CD4-positive, alpha-beta memory T cell (primary cell): ENCODE measurements at places on chromosomes 1 and 21.

DNA sequence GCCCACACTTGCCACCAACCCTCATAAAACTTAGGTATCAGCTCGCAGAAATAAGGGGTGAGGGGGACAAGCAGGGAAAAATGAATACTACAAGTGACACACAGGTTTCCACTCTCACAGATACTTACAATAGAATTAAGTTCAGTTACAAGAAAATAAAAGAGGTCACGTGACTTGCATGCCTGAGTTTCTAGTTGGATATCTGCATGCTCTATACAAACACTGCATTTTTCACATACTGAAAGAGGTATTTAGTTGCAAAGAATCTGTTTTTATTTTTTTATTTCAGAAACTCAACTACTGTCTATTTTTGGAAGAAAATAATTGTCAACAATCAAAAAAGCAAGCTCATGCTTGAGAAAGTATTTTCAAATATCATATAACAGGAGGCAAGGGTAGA is 43.5 kb downstream of the DPYD start:
- no peak for DNase-seq

DNA sequence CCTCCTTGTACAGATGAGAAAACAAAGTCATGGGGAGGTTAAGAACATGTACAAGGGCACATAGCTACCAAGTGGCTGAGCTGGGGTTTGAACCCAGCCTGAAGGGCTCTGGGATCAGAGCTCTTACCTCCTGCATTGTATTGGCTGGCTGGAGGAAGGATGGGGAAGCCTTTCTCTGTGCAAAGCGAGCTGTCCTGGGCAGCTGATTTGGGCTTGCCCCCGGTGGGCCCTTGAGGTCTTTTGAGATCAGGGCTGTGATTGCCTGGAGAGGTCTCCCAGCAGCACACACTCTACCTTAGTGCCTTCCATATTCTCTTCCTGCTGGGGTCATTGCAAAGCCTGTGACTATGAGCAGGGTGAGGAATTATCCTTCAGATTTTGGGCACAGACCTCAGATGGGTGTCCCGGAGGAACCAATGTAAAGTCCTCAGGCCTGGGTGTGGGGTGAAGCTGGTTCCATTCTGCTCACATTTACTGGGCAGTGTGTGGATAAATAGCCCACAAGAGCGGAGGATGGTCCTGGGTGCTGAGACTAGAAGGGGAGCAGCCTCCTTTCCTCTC is 53.3 kb upstream of the EPS8L3 start:
- no peak for DNase-seq

DNA sequence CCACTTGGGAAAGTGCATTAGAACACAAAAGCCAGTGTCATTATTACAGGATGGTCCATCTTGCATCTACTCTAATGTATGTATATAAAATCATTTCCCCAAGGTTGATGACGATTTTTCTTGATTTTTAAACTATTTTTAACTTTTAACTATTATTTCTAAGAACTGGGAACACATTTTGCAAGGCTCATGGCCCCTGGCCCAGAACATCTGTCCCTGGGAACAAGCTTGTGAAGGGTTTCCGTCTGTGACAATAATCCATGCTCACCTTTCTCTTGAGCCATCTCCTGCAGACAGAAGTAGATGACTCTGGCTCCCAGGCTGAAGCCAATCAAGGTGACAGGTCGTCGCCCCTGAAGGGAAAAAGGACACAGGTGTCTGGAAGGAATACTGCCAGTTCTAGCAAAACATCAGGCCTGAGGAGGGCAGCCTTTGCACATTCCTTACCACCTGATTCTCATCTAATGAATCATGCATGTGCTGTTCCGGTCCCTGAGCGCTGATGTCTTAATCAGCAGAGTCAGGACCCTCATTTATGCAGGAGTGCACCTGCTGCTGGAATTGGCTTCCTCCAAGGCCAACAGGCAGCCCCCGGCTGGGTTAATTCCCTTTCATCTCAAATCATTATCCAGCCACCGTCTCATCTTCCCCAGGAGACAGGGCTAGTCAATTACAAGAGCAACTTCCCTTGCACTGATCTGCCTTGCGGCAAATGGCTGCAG is 62.5 kb downstream of the TMCO4 start:
- DNase-seq, result no peak

DNA sequence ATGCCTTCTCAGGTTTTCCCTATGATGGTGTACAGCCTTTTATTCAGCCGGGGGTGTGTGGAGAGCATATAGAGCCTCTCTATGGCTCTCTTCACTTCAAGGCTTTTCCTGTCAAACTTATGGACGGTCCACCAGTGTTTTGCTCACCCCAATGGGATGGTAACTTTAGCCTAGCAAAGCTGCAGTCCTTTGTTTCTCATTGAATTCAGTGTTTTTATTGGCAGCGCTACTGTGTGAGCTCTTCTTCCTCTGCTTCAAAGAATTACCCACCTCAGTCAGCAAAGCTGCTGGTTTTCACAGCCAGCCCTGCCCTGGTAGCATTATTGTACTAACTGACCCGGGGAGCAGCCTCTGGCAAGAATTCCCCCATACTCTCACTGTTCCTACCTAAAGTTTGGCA is 145.3 kb upstream of the RRP15 start:
- no peak for DNase-seq

DNA sequence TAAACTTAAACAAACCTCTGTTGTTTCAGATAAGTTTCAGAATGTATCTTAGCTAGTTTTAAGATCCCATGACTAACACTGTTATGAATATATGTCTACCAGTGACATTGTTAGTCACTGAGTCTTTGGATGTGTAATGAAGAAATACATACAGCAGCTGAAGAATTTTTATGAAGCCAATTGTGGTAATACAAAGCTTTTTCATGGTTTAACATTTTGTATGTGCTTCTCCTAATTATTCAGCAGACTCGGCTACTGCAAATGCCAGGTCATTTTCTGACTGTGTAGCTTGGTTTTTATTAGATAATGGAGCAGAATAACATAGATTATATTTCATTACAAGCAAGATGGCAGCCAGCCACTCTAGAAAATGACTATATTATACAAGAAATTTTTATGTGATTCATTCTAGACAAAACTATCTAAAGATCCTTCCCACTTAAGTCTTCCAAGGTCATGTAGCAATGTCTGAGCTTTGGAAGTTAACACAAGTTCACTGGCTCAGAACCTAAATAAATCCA is 147.8 kb downstream of the TNFSF18 start:
- DNase-seq, result no peak

GRCh38 chr1:230548357-230548756 is 93.9 kb upstream of the COG2 start:
- no peak for DNase-seq

DNA sequence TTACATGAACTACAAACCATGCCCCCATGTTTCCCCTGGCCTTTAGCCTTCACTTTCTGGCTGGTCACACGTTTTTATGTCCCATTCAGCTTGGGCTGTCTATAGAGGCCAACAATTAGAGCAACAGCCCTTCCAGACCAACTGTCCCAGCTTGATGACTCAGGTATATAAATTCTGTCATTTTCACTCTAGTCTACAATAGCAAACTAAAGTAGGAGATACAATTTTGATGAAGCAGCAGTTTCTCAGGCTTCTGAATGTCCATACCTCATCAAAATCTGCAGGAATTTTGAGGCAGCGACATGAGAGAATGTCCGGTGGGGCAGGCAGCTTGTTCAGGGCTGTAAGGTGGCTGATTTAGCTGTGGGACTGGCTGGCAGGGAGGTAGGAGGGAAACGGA is 45.6 kb upstream of the VAV3 start:
- no peak for DNase-seq

- no peak for DNase-seq
Measured at GRCh38 chr1:115946116-115946515, 30.2 kb upstream of the SLC22A15 start.

DNA sequence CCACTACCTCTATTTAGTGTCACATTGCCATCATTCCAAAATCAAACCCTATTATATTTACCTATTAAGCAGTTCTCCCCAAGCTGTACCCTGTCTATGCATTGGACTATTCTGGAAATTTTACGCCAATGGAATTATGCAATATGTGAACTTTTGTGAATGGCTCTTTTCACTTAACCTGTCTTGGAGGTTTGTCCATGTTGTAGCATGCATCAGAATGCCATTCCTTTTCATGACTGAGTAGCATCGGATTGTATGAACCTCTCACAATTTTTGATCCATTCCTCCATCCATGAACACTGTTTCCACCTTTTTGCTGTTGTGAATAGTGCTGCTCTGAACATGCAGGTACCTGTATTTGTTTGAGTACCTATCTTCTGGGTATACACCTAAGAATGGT is 33.7 kb downstream of the FAM163A start:
- DNase-seq, result no peak

DNA sequence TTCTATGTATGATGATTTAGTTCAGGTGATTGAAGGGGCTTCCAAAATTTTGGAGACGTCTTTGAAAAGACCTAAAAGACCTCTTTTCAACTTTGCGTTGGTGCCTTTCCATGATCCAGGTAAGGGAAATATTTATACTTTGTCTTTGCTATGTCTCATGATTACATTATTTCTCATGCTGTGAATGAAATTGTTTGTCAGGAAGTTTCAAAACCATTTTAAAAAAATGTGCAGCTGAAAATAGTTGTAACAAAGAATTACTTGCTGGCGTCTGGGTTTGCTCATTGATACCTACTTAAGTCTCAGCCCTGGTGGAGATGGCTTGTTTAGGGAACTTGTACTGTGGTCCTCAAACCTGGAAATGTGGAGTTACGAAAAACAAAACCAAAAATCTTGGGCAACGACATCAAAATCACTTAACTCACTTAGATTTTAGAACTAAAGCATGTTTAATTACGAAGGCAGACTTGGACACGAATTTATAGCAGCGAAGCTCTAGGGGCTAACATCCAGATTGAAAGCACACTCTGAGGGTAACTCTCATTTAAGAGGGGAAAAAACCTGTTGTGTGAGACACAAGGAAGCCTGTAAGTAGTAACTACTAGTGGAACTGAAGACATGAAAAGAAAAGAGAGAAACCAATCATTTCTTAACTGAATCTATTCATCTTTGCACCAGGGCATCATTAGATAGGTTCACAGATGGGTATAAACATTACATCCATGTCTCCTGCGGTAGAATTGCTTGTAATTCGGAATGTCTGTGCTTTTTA is 924 bp downstream of the HMCN1 start:
- no peak for DNase-seq

DNA sequence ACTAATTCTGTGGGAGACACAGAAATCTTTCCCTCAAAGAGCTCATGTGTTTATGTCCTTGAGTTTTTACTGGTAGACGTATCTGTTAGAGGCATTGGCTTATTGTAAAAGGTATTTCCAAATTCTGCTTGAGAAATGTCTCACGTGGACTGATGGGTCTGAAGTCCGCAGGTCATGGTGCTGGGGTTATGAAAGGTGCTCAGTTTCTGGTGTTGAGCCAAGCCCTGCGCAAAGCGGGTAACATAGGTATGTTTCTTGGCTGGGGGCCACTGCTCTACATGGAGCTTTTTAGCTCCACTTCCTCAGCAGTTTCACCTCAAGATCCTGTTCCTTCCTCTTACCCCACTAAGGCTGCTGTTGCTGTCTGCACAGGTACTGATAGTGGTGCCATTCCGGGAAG is 10.8 kb downstream of the UTP25 start:
- DNase-seq, result no peak

DNA sequence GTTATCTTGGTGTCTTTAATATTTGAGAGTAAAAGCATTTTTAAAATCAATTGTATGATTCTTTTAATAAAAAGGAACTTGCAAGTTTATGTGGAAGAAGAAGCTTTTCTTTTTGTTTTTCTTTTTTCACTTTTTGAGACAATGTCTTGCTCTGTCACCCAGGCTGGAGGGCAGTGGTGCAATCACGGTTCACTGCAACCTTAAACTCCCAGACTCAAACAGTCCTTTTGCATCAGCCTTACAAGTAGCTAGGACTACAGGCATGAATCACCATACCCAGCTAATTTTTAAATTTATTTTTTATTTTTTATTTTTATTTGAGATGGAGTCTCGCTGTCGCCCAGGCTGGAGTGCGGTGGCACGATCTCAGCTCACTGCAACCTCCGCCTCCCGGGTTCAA is 34.1 kb downstream of the CMPK1 start:
- DNase-seq, result no peak

- no peak for DNase-seq
Measured at GRCh38 chr1:186974774-186975181, 146.0 kb downstream of the PLA2G4A start.

GRCh38 chr1:203915811-203916210 is 54.4 kb downstream of the SNRPE start:
- no peak for DNase-seq

GRCh38 chr1:86489242-86489878 is 20.6 kb downstream of the CLCA1 start:
- no peak for DNase-seq

- no peak for DNase-seq
Measured at GRCh38 chr1:11072216-11072917, 12.5 kb upstream of the SRM start.

GRCh38 chr21:37196847-37197246 is 70.3 kb downstream of the VPS26C start:
- no peak for DNase-seq

DNA sequence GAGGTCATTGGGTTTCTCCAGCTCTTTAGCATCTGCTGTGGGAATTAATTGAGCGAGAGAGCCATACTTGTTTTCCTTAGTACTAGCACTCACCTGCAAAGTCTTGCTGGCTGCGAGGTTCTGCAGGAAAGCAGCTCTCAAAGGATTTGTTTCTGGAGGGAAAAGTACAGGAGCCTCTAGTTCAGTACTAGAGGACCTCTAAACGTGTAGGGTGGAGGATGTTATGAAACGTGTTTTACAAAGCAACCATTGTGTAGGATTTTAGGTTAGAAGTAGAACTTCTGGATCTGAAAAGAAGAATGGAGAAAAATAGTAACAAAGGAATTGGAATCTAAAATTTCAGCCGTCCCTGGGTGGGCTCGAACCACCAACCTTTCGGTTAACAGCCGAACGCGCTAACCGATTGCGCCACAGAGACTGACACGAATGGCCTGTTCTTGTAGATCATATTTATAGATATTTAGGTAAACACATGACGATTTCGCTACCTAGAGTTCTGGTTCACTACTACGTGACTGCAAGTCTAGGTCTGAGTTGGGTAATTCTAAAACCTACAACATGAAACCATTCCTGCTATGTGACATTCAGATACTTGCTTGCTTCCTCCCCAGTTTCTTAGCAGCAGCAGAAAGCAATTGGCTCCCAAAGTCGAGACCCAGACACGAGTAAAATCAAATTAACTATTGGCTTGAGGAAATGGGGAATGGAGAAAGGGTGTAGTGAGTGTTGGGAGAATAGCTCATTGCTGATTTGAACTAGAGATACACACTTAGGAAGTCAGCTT is 60.2 kb upstream of the CFAP126 start:
- DNase-seq, result peak; percentile 19

- no peak for DNase-seq
Measured at GRCh38 chr1:244368279-244368678, 83.4 kb downstream of the ADSS2 start.

DNA sequence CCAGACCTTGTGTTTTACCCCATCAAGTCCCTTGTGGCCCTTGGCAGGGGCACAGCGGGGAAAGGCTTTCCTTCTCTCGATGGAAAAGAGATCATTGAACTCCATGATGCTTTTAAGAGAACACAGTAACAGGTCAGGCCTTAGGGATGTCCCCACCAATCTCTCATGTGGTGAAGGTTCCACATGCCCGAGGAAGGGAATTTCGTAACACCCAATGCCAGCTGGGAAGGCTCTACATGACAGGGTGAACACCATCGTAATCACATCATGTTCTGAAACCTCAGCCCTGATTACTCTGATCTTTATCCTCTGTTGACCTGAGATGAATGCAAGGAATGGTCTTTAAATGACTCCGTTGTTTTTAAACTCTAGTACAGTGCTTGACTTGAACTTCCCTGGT is 105.5 kb upstream of the SPAG17 start:
- no peak for DNase-seq
